ENCODE measurements at places on chromosomes 11 and 22.

DNA sequence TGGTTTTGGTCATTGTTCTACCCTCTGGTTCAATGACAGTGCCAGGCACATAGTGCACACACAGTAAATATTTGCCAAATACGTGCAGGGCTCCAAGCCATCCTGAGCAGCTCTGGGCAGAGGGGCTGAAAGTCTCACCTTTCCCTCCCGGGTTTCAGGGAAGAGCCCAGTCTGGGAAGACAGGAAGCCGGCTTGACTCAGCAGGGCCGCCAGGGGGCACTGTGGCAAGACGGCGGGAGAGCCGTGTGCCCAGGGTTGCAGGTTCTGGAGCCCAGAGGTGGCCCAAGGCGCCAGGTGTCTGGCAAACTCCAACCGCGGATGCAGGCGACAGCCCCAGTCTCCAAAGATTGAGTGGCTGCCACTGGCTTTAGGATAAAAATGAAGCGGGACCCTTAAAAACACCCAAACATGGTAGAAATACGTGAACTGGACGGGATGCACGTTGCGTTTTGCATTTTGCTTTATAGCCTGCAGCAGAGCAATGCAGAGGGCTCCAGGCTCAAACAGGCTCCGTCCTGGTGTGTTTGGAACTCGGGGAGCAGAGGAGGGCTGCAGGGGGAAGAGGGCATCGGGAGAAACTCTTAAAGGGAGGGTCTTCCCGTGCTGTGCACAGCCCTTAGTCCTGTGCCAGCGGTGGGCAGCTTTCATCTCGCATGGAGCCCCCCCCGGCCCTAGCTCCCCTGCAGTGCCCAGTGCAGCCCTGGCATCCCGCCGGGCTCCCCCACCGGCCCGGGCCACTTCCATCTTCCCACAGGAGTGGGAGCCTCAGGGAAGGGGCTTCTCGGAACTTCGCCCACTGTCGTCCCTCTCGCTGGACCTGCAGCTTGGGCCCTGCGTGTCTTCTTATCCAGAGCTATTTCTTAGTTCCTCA, 10.7 kb downstream of the KRTAP5-5 start:
- DNase-seq: no peak

- DNase-seq: no peak
These were observed 2.3 kb upstream of the APLNR start for GRCh38 chr11:57239348-57239747.

GRCh38 chr11:69310351-69310750, 16.4 kb downstream of the MYEOV start:
- no peak for DNase-seq

DNA sequence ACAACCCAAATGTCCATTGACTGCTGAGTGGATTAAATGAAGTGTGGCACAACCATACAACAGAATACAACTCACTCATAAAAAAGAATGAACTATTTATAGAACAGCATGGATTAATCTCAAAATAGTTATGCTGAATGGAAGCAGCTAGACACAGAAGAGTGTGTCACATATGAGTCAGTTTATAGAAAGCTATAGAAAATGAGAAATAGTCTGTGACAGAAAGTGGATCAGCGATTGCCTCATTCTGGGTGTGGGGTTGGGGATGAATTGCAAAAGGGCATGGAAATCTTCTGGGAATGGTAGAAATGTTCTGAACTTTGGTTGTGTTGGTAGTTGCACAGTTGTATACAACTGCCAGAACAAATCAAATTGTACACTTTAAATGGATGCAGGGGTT, 37.4 kb downstream of the PRR5L start:
- no peak for DNase-seq

GRCh38 chr11:4095509-4096230, 1.1 kb downstream of the RRM1 start:
- DNase-seq: no peak
